Sigmoid colon (tissue), 7 donors: ENCODE measurements at places on chromosomes 6 and 20. TPM values are rescaled to one million over a fixed set of nuclear protein-coding genes. Genes with fewer than 3 reads are reported as not detected.

The SLC22A16 gene
- polyA plus RNA-seq = not detected

DNA sequence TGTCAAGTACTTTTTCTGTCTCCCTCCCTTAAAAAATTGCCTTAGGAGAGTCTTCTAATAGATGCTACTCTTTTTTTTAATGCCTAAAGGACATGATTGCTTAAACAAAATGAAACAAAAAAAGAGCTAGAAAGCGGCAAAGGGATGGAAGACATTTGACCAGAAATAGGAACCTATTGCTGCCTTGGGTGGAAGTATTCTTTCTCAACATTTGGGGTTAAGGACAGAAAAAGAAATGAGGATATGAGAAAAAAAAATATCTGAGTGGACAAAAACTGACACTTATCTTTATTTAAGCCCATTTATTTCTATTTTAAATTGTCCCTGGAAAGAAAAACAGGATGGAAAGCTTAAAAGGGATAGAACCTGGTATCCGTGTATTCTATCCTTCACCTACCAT lies 664.9 kb upstream of the CITED2 start:
- no peaks in the 10 kb centered on the region for H3K36me3 ChIP-seq
- peaks cover 20% of the 10 kb centered on the region for H3K4me1 ChIP-seq
- H3K27ac ChIP-seq = no peak overlapping the region

DNA sequence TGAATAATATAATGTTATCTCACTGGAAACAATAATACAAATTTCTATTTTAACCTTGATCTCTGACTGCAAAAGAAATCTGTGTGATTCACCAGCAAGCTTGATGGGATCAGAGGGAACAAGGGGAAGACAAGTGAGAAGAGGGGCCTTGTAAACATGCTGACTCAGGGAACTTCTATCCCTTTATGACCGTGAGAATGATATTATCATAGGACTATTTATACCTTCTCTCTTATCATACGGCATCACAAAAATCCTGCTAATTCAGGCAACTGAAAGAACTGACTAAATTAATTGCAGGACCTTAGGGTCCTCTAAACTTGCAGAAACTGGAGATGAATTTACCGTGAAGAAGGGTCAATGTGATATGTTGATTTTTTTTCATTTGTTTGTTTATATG lies 173.3 kb downstream of the PTPRK start:
- peaks cover 31% of the 10 kb centered on the region for H3K4me1 ChIP-seq
- no peaks in the 10 kb centered on the region for H3K27me3 ChIP-seq
- no peak for DNase-seq
- no peak overlapping the region for H3K4me3 ChIP-seq

GRCh38 chr20:50799176-50799889 lies 4.5 kb downstream of the BCAS4 start:
- no peak overlapping the region for H3K27ac ChIP-seq
- no peak overlapping the region for H3K4me3 ChIP-seq
- no peaks in the 10 kb centered on the region for H3K27me3 ChIP-seq
- no peaks in the 10 kb centered on the region for H3K36me3 ChIP-seq

- peaks cover 22% of the 10 kb centered on the region for H3K36me3 ChIP-seq
- peak within 1 kb of the TSS; percentile 83 for H3K4me3 ChIP-seq
- peaks cover 23% of the 10 kb centered on the region for H3K4me1 ChIP-seq
- no peaks in the 10 kb centered on the region for H3K27me3 ChIP-seq
- H3K27ac ChIP-seq = peak within 1 kb of the TSS; percentile 97
Observed at GRCh38 chr6:30326526-30327231, at the start of gene TRIM39. Gene TRIM39 (plus strand): TSS chr6:30326927. CDS start chr6:30329318, 2,391 bp downstream.

The CALHM4 gene
- polyA plus RNA-seq = not detected

GRCh38 chr20:34043025-34043424 lies 49.3 kb downstream of the RALY start:
- peaks cover 50% of the 10 kb centered on the region for H3K4me1 ChIP-seq
- H3K27ac ChIP-seq = no peak overlapping the region
- no peak for DNase-seq
- H3K36me3 ChIP-seq = no peaks in the 10 kb centered on the region
- H3K4me3 ChIP-seq = no peak overlapping the region
- H3K27me3 ChIP-seq = no peaks in the 10 kb centered on the region

The OLIG3 gene
- not detected for polyA plus RNA-seq

The MUC22 gene
- polyA plus RNA-seq = not detected

The PRSS35 gene
- not detected for polyA plus RNA-seq

DNA sequence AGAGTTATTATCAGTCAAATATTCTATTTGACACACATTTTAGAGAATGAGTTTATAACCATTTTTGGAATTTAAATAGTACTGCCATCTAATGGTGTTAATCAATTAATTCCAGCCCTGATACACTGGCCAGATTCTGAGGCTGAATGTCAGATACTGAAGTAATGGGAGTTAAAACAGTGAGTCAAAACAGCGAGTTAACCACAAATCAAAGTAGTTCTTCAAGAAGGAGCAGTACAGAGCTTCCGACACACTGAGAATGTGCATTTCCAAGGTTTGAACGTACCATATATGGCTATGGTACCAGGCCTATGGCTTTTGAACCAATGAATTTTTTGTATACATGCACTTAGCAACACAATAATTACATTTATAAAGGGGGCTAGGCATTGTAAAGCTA lies 11.3 kb upstream of the CEP43 start:
- no peaks in the 10 kb centered on the region for H3K36me3 ChIP-seq
- no peak overlapping the region for H3K27ac ChIP-seq
- no peaks in the 10 kb centered on the region for H3K27me3 ChIP-seq
- H3K4me3 ChIP-seq = no peak overlapping the region

GRCh38 chr6:37433657-37434271 lies 743 bp downstream of the CMTR1 start:
- no peak for DNase-seq
- H3K27me3 ChIP-seq = no peaks in the 10 kb centered on the region
- peak overlapping the region; percentile 81 for H3K4me3 ChIP-seq
- peak overlapping the region; percentile 95 for H3K27ac ChIP-seq
- H3K36me3 ChIP-seq = peaks cover 12% of the 10 kb centered on the region
- H3K4me1 ChIP-seq = peaks cover 25% of the 10 kb centered on the region

DNA sequence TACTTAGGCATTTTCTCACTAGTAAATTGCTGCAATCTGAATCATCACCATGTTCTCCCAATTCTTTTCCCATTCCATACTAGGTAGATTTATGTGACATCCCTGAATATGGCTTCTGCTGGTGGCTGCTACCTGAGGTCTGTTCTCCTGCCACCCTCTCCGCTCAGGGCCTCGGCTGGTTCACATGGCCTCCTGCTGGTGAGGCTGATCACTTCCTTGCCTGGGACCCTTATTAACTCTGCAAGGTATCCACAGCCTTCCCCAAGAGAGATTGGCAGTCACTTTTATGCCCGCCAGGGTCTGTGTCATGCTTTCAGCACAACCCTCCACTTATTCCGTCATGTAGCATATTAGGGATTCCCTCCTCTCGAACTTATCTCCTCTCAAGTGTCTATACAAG lies 424.5 kb upstream of the FLRT3 start:
- H3K27ac ChIP-seq = no peak overlapping the region
- H3K4me3 ChIP-seq = no peak overlapping the region
- no peak for DNase-seq
- no peaks in the 10 kb centered on the region for H3K27me3 ChIP-seq
- H3K36me3 ChIP-seq = no peaks in the 10 kb centered on the region

The THBD gene
- 7.3 TPM for polyA plus RNA-seq

DNA sequence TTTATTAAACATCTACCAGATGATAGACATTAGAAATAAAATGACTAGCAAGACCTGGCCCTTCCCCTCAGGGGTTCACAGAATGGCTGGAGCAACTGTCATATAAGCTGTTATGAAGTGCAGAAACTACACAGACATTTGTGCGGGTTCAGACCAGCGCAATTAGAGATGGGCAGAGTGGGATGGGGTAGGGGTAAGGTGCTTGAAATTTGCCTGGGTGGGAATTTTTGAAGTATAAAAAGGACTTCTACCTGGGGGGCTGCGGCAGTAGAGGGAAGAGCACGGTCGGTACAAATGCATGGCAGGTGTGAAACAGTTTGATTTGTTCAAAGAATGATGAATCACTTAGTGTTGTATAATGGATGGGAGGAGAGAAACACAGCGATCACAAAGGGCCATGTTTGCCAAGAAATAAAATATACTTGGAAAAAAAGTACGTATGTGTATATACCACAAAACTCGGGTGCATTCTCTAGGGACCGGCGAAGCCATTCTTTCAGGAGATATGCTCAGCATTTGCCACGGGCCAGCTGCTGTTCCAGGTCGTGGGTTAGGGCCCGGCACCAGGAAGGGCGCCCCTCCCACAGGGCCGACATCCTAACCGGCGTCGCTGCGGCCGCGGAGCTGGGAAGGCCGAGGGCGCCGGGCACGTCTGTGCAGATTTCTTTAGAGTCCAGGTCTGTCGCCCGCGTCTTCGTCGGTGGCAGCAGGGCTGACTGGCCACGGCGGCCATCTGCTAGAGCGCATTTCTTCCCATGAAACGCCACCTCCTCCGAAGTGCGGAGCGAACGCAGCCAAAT lies 809 bp upstream of the NOL7 start:
- H3K4me1 ChIP-seq = no peaks in the 10 kb centered on the region
- peak overlapping the region; percentile 91 for H3K4me3 ChIP-seq
- no peaks in the 10 kb centered on the region for H3K27me3 ChIP-seq
- peaks cover 28% of the 10 kb centered on the region for H3K36me3 ChIP-seq

DNA sequence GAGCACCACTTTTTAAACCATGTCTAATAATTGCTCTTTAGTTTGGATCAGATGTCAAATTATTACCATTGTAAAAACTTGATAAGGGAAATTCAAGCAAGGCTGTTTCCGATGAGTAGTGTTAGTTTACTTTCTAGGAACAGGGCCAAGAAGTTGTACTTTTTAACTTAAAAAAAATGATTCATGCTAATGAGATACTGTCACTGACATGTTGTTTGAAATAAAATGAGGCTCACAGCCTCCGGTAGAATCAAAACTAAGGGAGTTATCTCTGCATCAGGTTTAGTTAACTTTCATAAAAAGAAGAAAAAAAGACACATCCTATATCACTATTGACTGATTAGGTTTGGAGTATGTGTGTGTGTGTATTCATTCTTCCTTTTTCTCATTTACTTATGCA lies 55.2 kb upstream of the SUPT3H start:
- no peaks in the 10 kb centered on the region for H3K27me3 ChIP-seq
- no peaks in the 10 kb centered on the region for H3K36me3 ChIP-seq
- no peak for DNase-seq

DNA sequence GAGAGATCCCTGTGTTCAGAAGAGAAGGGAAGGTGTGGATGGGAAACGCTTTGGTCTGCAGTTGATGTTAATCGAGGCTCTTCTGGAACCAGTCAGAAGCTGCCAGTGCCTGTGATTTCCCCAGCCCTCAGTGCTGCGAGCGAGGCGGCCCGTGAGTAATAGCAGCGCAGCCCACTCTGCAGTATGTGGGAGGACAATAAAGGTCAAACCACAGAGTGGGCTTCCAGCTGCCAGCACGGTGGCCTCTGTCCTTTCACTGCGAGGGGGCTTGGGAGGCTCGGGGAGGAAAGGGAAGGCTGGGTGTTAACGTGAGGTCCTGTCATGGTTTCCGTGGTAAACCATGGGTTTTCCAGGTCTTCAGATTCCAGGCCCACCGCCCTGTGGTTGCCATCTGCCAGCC lies 32.3 kb upstream of the TAGAP start:
- H3K36me3 ChIP-seq = no peaks in the 10 kb centered on the region
- no peaks in the 10 kb centered on the region for H3K4me1 ChIP-seq
- no peak for DNase-seq
- H3K27me3 ChIP-seq = no peaks in the 10 kb centered on the region

The TXLNB gene
- not detected for polyA plus RNA-seq
